ENCODE measurements at places on chromosomes 13 and 19. TPM values are rescaled to one million over a fixed set of nuclear protein-coding genes. Genes with fewer than 3 reads are reported as not detected.

Gene ATP8A2
- polyA plus RNA-seq: 0.69 TPM

Gene HSPB6
- polyA plus RNA-seq: not detected

Gene RASIP1
- 0.26 TPM for polyA plus RNA-seq

Gene TINCR
- not detected for polyA plus RNA-seq

Gene ZNF835
- 2.3 TPM for polyA plus RNA-seq

Gene GIPR
- 0.61 TPM for polyA plus RNA-seq

Gene NLRP9
- not detected for polyA plus RNA-seq

Gene SOX1
- polyA plus RNA-seq: not detected

Gene ZNF66
- polyA plus RNA-seq: 3.4 TPM

Gene PNMA8A
- not detected for polyA plus RNA-seq

Gene FAM216B
- not detected for polyA plus RNA-seq

Gene ZNF285
- polyA plus RNA-seq: 5.5 TPM

Gene C13orf42
- polyA plus RNA-seq: not detected

Gene MEF2B
- not detected for polyA plus RNA-seq

Gene ZNF780B
- polyA plus RNA-seq: 18.4 TPM
